Germinal center (tissue), 1 donor: ENCODE measurements at places on chromosomes 3 and 15.
A peak's percentile ranks its signal among the peaks of the same experiment; 100 is the strongest.

DNA sequence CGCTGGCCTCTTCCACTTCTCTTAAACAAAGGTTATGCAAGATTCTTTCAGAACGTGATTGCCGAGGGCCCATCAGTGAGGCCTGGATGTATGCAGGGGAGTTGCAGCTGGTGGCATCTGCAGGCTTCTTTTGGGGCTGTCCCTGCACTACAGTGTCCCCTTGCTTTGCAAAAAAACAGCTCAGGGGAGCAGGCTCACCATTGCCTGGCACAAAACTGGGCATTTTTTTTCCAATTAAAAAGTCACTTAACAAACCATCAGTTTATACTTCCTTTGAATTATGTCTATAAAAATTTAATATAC lies 148.6 kb downstream of the ATP10A start:
- DNase-seq = no peak

GRCh38 chr15:41989573-41990242 lies 17.4 kb upstream of the EHD4 start:
- DNase-seq = peak; percentile 84

DNA sequence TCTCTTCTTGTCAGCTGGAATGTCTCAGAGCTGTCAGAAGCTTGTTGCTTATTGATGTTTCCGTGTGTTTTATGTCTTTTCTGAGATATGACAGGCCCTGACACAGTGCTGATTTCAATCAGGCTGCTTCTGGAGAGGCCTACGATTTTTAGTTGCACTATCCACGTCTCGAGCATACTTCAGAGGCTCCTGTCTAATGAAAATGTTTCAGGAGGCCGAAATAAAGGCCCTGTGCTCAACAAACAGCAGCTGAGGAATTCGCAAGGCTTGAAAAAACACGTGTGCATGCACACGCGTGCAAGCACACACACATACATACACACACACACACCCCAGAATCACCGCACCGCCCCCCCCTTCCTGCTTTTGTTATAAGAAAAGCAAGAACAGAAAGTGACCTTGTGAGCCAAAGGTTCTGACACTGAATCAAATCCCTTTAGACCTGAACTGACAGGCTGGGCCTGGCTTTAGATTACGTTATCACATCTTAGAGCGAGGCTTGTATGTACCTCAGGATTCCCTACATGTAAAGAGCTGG lies 296.6 kb downstream of the NR2F2 start:
- DNase-seq = no peak

- no peak for DNase-seq
These were observed 297.7 kb upstream of the NR2E3 start for GRCh38 chr15:71512682-71513006.

- DNase-seq = no peak
These were observed 182.2 kb downstream of the ABHD5 start for GRCh38 chr3:43872901-43873300.
